Kidney glomerular epithelial cell (primary cell): ENCODE measurements at places on chromosomes 13 and 19.

GRCh38 chr19:57830071-57830602, at the start of gene ZNF587B:
TSS of gene ZNF587B (plus strand) at chr19:57830299. CDS start at chr19:57830529, 230 bp downstream.
- DNase-seq: peak; percentile 37

DNA sequence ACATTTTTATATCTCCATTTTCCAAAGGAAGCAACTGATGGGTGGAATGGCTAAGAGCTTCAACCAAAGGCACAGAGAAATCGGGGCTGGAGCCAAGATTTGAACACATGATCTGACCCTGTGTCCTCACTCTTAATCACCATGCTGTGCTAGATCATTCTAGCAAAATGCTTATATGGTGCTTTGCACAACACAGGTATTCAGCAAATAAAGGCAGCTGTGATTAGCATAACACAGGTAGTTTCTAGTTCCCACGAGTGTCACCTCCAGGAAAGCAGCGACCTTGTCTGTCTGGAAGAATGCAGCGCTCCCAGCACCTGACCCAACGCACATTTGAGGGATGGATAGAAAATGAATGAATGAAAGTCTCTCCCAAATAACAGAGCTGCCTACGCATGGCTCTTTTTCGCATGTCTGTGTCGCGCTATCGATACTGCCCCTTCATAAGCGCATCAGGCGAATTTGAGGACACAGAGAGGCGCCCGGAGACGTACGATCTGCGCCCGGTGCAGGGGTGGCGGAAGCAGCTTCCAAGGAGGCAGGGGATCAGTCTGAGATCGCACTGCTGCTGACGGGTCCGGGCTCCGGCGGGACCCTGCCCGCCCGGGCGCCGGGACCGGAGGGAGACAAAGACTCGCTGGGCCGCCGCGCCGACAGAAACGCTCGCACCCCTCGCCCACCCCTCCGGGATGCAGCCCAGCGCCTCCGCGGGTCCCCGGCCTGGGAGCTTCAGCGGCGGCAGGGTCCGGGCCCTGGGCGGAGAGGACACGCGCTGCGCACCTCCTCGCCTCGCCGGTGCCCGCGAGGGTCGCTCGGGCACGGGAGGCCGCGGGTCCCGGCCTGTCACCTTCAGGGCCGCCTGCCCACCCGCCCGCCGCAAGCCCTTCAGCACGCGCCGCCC, 609 bp downstream of the EPS15L1 start:
- no peak for DNase-seq

DNA sequence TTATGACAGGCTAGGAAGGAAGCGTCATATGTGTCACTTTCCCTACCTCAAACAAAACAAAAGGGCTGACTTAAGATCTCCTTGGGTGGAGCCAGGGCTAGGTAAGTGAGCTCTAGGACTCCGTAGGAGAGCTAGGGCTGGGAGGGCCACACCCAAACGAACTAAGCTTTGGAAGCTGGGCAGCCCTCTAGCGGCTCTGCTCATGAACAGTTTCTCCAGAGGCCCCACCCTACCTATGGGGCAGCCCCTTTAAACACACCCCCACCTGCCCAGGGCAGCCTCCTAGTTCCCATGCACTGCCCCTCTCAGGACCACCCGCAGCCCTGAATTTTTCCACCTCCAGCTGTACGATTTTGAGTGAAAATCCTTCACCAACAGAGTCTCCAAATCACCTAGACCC, 3.5 kb downstream of the PEG3 start:
- no peak for DNase-seq

GRCh38 chr19:10325732-10326131, 7.6 kb downstream of the RAVER1 start:
- no peak for DNase-seq

- DNase-seq: no peak
Measured at GRCh38 chr13:62924395-62924794, 1508.7 kb upstream of the PCDH20 start.

DNA sequence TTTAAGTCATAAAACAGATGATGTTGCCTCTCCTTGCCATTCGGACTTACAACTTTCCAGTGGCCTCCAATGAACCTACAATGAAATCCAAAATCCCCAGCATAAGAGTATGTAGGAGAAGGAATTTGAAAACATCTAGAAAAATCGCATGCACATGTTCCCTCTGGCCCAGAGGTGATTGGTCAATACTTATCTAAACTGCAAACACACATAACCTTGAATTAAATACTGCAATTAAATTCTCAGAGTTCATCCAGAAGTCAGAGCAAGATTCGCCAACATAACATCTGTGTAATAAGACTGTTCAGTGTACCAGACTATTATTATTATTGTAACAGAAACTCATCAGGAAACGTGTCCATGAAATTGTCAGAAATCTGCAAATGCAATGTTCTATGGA, 82.2 kb upstream of the USP29 start:
- DNase-seq: no peak

- no peak for DNase-seq
Measured at GRCh38 chr19:11506101-11506555, 489 bp upstream of the ZNF653 start.

GRCh38 chr13:103190841-103191240, 124.6 kb upstream of the SLC10A2 start:
- no peak for DNase-seq
